ENCODE measurements at places on chromosomes 2 and 18.
A peak's percentile ranks its signal among the peaks of the same experiment; 100 is the strongest.

DNA sequence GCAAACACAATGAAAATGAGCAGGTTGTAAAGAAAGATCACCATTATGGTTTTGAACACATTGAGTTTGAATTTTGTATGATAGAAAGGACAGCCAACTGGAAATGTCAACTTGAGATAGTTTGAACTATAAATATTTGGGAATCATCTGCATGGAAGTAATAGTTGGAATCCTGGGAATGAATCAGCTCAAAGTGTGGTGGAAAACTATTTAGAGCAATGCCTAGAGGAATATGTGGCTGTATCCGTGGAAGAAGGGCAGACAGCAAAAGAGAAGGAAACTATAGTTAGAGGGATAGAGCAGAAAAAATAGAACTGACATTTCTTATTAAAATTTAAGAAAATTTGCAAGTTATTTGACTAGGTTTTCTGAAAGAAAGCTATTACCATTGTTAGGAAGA, 112.5 kb upstream of the OTX1 start:
- peak; percentile 58 for DNase-seq

- no peak for DNase-seq
Measured at GRCh38 chr18:79275461-79275860, 120.3 kb upstream of the NFATC1 start.

DNA sequence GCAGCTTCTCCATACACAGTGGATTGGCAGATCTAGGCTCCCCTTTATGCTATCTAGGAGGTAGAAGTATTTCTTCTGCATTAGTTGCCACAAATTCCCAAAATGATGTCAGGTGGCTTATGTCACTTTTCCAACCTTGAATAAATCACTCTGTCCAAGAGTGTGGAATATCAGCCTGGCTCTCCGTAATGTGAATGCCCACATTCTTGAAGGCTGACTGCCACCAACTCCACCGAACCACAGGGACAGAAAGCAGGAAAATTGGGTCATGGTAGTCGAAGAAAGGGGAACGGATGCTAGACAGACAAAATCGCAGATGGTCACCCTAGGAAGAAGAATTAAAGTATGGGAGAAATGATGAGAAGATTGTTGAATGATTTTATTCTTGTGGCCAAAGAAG, 624.9 kb upstream of the CDH2 start:
- DNase-seq = no peak

GRCh38 chr2:105787376-105788318, 42.9 kb downstream of the NCK2 start:
- DNase-seq = no peak
